ENCODE measurements at places on chromosomes 4 and X.

DNA sequence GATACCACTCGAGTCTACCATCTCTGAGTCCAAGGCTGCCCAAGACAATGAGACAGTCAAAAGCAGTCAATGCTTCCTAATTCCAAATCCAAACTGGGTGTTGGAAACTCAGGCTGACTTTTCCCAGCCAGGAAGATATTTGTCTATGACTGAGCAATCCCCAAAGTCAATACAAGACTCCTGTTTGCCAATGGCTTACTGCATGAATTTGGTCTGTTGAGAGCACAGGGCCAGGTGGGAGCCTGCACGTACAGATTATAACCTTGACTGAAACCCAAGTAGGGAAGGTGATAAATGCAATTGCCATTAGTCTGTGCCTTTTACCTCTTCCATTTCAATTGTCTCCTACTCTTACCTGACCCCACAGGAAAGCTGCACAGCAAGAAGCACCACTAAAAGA is 72.6 kb upstream of the PPARGC1A start:
- no peak overlapping the region for H3K27ac ChIP-seq
- no peaks in the 10 kb centered on the region for H3K36me3 ChIP-seq
- no peaks in the 10 kb centered on the region for H3K4me1 ChIP-seq
- no peaks in the 10 kb centered on the region for H3K27me3 ChIP-seq
- DNase-seq: no peak

- peaks cover 4% of the 10 kb centered on the region for H3K36me3 ChIP-seq
- DNase-seq: peak; percentile 88
- H3K4me3 ChIP-seq: no peak overlapping the region
- no peaks in the 10 kb centered on the region for H3K27me3 ChIP-seq
- H3K27ac ChIP-seq: peak overlapping the region; percentile 68
Measured at GRCh38 chr4:39469429-39470077, 10.7 kb downstream of the LIAS start.

- peak overlapping the region; percentile 45 for H3K27ac ChIP-seq
- H3K4me1 ChIP-seq: peaks cover 20% of the 10 kb centered on the region
- DNase-seq: peak; percentile 68
- peak overlapping the region; percentile 8 for H3K4me3 ChIP-seq
- H3K27me3 ChIP-seq: peaks cover 23% of the 10 kb centered on the region
- H3K36me3 ChIP-seq: no peaks in the 10 kb centered on the region
Measured at GRCh38 chr4:185589067-185589836, 53.9 kb upstream of the PDLIM3 start.

DNA sequence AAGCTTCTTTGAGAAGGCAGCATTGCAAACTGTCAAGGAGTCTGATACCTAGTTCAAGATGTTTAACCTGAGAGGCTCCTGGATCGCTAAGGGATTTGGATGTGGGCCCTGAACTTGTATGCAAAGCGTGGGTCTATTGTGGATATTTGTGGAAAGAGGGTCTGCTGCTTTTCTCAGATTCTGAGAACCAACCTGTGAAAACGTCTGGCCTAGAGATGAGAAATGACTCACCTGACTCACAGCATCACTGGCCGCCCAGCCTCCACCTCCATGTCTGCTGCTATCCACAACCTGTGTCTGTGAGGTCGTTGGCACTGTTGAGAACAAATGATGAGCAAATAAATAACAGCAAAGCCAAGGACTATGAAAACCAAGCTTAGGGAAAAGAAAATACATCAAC is 33.3 kb upstream of the PROM1 start:
- DNase-seq: no peak
- H3K27ac ChIP-seq: no peak overlapping the region

DNA sequence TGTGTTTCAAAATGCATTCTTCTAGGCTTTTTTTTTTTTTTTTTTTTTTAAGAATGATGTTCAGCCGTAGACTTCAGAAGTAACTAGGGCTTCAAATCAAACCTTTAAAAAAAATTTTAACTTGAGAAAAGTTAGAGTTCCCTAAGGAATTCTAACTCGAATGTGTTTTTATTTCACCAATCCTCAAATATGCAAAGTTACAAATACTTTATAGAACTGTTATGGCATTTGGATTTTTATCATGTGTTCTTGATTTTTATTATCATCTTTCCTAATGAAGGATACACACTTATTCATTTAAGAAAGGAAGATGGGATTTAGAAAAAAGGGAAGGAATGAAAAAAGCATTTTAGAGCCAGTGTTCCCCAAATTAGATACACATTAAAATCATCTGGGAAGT is 200.6 kb upstream of the LDB2 start:
- H3K27me3 ChIP-seq: no peaks in the 10 kb centered on the region
- peaks cover 35% of the 10 kb centered on the region for H3K4me1 ChIP-seq
- no peak overlapping the region for H3K4me3 ChIP-seq
- no peaks in the 10 kb centered on the region for H3K36me3 ChIP-seq
- H3K27ac ChIP-seq: no peak overlapping the region

DNA sequence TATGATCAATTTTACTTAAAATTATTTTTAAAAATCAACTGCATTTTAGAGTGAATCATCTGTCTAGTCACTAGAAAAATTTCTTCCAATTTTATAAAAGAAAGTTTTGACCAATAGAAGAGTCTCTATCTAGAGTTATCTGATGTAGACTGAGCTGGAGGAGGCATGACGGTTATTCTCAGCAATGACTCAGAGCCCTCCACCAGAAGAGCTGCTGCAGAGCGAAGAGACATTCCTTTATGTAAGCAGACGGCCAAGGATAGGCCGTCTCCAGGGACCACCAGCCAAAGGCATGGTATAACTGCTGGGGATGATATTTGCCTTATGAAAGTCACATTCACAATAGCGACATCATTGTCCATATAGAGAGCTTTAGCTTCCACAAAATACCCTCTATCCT is 23.0 kb downstream of the LDB2 start:
- H3K4me1 ChIP-seq: peaks cover 56% of the 10 kb centered on the region
- H3K36me3 ChIP-seq: peaks cover 53% of the 10 kb centered on the region
- H3K27me3 ChIP-seq: no peaks in the 10 kb centered on the region
- DNase-seq: peak; percentile 90

DNA sequence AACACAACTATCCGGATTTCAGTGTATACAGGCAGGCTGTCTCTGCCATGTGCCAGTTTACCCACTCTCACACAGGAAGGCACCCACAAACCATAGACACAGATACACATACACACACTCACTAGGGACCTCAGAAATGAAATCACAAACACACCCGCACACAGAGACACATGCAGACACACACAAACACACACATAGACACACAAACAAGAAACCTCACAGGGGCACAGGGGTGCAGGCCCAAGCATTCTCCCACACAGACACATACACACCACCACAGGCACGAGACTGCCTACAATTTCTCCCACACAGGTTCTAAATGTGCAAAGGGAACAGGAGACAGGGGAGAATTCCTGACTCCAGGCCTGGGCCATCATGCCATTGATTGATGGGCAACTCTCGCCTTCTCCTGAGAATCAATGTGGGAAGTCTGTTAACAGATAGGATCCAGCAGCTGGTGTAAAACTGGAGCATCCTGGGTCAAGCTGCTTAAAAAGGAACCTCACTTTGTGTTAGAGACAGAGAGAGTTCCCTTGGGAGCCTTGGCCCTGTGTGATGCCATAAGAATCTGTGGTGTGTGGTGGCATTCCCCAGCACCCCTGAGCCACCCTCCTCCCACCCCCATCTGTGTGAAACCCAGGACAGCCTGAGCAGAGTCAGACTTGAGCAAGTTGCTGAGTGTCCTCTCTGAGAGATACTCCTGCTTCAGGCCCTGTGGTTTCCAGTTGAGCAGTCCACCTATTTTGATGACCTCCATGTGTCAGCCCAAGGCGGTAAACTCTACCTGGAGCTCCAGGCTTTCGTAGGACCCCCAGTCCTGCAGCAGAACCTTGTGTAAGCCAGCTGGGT is 33.9 kb downstream of the NBDY start:
- no peak overlapping the region for H3K4me3 ChIP-seq
- peaks cover 40% of the 10 kb centered on the region for H3K4me1 ChIP-seq
- H3K27ac ChIP-seq: peak overlapping the region; percentile 45
- DNase-seq: no peak

- H3K4me1 ChIP-seq: no peaks in the 10 kb centered on the region
- H3K36me3 ChIP-seq: no peaks in the 10 kb centered on the region
- H3K4me3 ChIP-seq: no peak overlapping the region
- no peaks in the 10 kb centered on the region for H3K27me3 ChIP-seq
Measured at GRCh38 chr4:12144051-12144450, 715.4 kb upstream of the HS3ST1 start.

- no peak overlapping the region for H3K4me3 ChIP-seq
- DNase-seq: no peak
- H3K36me3 ChIP-seq: peaks cover 30% of the 10 kb centered on the region
- H3K27ac ChIP-seq: no peak overlapping the region
- peaks cover 2% of the 10 kb centered on the region for H3K27me3 ChIP-seq
Measured at GRCh38 chr4:145773581-145774234, 93.8 kb downstream of the C4orf51 start.

DNA sequence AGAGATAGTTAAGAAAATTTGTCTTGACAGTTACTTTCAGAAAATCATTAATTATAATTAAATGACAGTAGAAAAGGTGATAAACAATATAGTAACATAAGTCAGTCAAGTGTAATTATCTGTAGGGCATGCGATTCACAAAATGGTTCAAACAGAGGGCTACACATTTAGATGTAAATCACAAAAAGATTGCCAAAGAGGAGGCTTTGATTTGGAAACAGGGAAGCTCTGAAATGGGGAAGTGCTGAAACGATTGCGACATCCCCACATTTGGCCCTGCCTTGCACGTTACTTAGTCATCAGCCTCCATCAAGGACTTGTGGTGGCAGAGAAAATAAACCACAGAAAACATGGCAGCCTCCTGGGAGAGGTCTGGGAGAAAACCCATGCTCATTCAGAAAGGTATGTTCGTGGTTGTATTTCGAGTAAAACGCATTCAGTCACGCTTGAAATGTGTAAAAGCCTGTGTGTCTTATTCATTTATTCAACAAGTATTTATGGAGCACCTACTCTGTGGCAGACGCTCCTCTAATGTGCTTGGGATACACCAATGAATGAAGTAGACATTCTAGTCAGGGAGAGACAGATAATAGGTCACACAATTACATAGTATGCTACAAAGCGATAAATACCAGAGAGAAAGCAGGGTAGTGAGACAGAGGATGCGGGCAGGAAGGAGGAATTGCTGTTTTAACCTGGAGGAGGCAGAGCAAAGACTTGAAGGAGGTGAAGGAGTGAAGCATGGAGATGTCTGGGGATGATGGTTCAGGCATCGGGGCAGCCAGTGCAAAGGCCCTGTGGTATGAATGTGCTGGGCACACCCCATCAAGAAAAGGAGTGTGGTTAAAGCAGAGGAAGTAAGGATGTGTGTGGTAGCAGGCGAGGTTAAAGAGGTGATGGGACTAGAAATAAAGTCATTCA is 7.8 kb downstream of the RBM47 start:
- H3K4me1 ChIP-seq: peaks cover 31% of the 10 kb centered on the region
- H3K27me3 ChIP-seq: peaks cover 2% of the 10 kb centered on the region
- DNase-seq: peak; percentile 89
- H3K4me3 ChIP-seq: peak overlapping the region; percentile 39
- peaks cover 5% of the 10 kb centered on the region for H3K36me3 ChIP-seq

GRCh38 chr4:185872747-185873380 is 60.9 kb upstream of the SORBS2 start:
- H3K27ac ChIP-seq: no peak overlapping the region
- H3K4me1 ChIP-seq: peaks cover 14% of the 10 kb centered on the region
- no peaks in the 10 kb centered on the region for H3K27me3 ChIP-seq
- H3K4me3 ChIP-seq: no peak overlapping the region
- no peaks in the 10 kb centered on the region for H3K36me3 ChIP-seq

- no peak for DNase-seq
- H3K27me3 ChIP-seq: no peaks in the 10 kb centered on the region
- H3K4me1 ChIP-seq: no peaks in the 10 kb centered on the region
- no peak overlapping the region for H3K4me3 ChIP-seq
- H3K36me3 ChIP-seq: no peaks in the 10 kb centered on the region
Measured at GRCh38 chrX:133090236-133090809, 6.6 kb downstream of the USP26 start.

- peak; percentile 17 for DNase-seq
- H3K4me3 ChIP-seq: no peak overlapping the region
- H3K36me3 ChIP-seq: no peaks in the 10 kb centered on the region
- no peaks in the 10 kb centered on the region for H3K27me3 ChIP-seq
Measured at GRCh38 chr4:66357316-66357715, 687.0 kb upstream of the EPHA5 start.

DNA sequence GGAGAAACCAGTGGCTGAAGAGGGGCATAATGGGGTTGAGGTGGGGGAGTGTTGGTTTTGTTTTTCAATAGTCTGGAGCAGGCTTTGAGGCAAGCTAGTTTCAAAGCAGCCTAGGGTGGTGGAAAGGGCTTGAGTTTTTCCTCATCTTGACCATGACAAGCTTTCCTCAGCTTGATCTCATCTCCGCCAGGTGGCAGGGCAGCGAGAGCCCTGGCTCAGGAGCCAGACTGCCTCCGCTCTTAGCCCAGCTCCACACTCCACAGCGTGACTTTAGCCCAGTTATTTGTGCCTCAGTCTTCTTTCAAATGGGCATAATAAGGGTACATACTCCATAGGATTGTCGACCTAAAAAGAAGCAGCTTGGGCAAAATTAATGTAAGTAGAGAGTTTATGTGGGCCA is 29.9 kb upstream of the SOWAHD start:
- DNase-seq: no peak
- peaks cover 4% of the 10 kb centered on the region for H3K27me3 ChIP-seq
